Activated CD8-positive, alpha-beta T cell treated with anti-CD3 and anti-CD28 coated beads for 36 hours (primary cell): ENCODE measurements at places on chromosomes 2 and 18. TPM values are rescaled to one million over a fixed set of nuclear protein-coding genes. Genes with fewer than 3 reads are reported as not detected.

DNA sequence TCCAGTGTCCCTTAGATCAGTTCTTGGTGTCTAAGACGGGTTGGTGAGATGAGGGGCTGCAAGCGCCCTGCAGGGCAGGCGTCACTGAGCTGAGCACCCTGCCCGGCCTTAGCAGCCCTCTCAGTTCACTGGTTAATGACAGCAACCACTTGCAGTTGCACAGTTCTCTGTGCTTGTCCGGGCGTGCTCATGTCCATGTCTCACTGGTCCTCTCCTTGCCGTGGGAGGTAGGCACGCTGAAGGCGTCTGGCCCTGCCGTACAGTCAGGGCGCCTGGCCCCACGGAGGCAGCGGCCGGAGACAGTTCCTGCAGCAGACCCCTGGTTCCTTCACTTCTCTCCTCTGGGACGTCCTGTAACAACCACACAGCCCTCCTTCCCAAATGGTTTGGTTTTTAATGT lies 75.3 kb downstream of the ARHGEF4 start:
- no peak for DNase-seq

DNA sequence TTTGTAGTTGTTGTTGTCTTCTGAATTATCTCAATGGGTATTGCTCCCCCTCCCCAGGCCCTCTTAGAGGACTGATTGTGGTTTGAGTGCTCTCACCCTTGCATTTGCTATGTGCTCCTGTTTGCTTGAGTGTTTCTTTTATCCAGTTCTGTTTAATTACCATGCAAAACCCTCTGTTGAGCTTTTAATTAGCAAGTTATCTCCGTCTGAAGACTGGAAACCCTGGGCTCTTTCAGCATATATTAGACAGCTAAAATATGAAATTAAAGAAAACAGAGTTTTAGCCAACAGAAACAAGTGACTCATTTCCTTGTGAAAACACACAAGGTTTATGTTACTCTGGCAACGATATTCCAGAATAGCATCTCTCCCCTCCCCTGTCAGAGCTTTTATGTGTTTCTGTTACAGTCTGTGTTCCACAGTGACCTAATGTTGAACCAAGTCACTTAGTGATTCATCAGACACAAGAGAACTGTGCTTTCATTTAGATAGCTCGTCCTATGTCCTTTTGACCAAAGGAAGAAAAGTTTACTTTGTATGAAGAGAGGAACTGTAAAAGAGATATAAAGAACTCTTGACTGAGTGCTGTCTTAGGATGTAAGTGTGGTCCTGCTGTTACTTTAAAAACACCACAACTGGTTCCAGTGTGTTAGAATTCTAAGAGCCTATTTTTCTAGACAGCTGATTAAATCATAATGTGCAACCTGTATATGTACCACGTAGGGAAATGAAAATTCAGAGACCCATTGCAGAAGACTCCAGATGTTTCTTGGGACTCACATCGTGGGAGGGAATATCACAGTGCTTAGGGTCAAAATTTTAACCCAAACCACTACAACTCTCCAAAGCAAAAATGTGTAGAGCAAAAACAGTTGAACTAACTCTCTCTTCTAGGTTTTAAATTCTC lies 172.8 kb upstream of the RBMS1 start:
- DNase-seq = no peak

DNA sequence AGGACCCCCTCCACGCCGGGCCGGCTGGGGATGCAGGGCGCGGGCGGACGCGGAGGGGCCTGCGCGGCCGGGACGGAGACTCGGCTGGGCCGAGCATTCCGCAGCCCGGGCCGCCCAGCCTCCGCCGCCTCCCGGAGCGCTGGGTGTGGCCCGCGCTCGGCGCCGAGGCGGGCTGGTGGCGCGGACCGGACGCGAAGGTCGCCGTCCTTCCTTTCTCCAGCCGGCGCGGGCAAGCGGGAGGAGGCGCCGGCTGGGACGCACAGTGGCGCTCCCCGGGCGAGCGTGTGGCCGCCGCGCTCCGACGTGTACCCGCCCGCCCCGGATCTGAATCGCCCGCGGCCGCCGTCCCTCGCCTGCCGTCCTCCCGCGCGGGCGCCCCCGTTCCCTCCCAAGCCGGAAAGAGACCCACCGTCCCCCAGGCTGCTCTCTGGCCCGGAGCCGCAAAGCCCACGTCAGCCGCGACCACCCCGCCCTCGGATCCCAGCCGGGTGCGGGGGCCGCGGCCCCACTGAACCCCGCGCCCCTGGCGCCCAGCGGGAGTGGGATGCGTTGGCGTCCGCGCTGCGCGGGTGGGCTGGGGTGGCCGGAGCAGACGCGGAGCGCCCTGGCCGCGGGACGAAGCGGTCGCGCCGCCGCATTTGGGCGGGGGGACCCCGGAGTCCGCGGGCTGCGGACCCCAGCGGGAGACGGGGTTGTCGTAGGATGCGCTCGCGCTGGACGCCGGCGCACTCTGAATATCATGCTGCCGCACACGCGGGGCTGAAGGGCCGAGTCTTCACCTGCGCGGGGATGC lies 634 bp downstream of the SPATS2L start:
- DNase-seq = peak; percentile 32

- DNase-seq = no peak
Measured at GRCh38 chr2:147610496-147611040, 234.3 kb upstream of the ACVR2A start.

- DNase-seq = no peak
Measured at GRCh38 chr2:136001131-136001530, 15.7 kb upstream of the DARS1 start.

DNA sequence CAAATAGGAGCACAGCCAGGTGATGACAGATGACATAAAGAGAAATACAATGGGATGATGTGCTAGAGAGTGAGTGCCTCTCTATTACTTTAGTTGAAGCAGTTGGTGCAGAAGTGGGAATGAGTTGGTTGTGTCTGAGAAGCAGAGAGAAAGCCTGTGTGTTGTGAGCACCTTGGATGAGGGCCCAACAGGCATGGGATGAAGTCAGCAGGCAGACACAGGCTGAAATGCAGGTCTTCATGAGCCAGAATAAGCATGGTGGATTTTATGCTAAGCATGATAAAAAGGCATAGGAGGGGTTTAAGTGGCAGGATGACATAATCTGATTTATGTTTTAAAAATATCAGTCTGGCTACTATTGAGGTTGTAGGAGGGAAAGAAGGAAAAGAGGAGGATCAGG lies 71.5 kb downstream of the KLHL14 start:
- DNase-seq = no peak

DNA sequence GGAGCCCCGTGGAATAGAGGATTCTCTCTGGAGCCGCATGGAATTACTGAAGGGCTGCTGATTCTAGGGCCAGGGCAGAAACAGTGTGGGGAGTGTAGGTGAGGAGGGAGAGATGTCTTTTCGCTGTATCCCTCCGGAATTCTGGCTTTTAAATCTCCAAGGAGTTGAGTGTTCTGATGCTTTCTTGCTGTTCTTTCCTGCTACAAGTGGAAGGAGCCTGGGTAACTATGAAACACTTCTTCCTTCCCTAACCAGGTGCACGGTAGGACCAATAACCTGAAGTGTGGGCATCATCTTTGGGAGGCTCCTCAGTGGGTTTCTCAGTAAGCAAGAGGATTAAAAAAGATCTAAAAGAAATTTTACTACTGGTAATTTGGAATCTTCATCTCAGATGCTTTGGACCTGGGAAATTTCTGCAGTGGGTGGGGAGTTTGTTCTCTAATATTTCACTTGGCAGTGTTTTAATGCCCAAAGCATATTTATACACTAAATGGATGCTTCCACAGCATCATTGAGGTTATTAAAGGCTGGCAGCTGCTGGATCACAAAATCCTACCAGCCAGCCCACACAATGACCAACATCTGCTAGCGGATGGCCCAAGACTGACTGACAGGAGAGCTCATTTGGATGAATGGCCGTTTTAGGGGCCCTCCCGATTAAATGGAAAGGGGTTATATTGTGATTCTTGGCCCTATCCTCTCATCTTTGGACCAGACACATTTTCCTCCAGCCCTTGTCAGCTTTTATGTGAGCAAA lies 2.1 kb downstream of the EML6 start:
- no peak for DNase-seq

DNA sequence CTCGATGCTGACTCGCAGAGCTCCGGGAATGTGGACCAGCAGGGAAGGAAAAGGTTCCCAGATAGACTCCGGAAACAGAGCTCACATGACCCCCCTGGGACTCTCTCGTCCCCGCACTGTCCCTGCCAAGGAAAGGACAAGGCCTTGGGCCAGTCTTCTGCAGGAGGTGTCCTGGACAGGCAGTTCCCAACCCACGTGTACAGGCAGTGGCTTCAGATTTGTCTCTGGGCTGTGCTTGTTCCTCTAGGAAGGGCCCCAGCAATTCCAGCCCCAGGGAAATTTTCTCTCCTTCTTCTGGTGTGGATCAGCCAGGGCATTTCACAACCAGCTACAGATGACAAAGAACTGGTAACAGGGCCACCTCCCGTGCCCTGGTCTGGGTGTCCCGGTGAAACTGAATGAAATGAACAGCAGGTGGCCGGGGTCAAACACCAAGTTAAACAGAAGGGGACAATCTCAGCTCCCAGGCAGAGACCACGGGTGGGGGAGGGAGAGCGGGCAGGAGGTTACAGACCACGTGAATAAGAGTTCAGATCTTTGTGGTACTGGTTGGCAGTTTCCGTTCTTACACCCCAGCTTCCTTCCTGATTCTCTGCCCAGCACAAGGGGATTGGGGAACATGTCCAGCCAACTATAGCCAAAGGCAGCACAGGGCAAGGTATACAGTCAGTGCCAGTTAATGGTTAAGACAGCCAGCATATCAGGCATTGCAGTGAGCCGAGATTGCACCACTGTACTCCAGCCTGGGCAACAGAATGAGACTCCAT lies 52.2 kb upstream of the CAB39 start:
- peak; percentile 85 for DNase-seq

DNA sequence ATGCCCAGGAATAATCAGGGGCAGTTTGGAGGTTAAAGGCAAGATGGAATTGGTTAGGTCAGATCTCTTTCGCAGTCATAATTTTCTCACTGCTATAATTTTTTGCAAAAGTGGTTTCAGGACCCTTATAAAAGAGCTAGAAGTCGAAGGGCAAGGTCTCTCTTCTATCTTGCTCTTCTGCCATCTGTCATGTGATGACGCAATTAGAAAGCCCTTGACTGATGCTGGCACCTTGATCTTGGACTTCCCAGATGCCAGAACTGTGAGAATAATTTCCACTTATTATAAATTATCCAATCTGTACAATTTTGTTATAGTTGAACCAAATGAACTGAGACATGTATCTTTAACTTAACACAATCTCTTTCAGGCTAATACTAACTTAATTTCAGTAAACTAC lies 6.3 kb upstream of the RALBP1 start:
- no peak for DNase-seq

DNA sequence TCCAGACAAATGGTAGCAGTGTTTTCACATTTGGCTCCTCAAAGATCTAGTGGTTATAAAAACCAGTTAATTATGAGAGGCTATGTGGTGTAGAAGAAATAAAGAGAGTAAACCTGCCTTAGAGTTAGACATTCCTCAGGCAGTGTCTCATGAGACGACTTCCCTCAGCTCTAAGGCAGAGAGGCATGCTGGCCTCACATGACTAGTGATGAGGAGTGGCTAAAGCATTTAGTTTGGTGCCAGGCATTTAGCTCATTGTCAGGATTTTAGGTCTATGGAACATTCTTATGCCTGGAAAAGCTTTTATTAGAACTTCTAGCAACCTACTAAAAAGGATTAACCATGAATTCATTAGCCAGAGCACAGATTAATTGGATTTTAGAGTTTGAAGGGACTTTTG lies 90.3 kb downstream of the RPRM start:
- no peak for DNase-seq

The PDE11A gene
- not detected for total RNA-seq

The DYNAP gene
- total RNA-seq = not detected

The ADAM23 gene
- total RNA-seq = 0.54 TPM

The ITGB6 gene
- not detected for total RNA-seq

The RTKN gene
- 1.2 TPM for total RNA-seq
